ENCODE measurements at places on chromosomes 7 and 10. TPM values are rescaled to one million over a fixed set of nuclear protein-coding genes. Genes with fewer than 3 reads are reported as not detected.

Gene MYO1G
- total RNA-seq: 0.10 TPM

Gene GIGYF1
- 22.8 TPM for total RNA-seq

Gene NUPR2
- not detected for total RNA-seq

Gene EGFR
- total RNA-seq: 3.6 TPM

Gene ADAMTS14
- not detected for total RNA-seq

Gene NPC1L1
- not detected for total RNA-seq

Gene OR2A42
- total RNA-seq: not detected

Gene CLCN1
- total RNA-seq: not detected

Gene PRSS58
- not detected for total RNA-seq
